ENCODE measurements at places on chromosomes 6 and 20. TPM values are rescaled to one million over a fixed set of nuclear protein-coding genes. Genes with fewer than 3 reads are reported as not detected.

DNA sequence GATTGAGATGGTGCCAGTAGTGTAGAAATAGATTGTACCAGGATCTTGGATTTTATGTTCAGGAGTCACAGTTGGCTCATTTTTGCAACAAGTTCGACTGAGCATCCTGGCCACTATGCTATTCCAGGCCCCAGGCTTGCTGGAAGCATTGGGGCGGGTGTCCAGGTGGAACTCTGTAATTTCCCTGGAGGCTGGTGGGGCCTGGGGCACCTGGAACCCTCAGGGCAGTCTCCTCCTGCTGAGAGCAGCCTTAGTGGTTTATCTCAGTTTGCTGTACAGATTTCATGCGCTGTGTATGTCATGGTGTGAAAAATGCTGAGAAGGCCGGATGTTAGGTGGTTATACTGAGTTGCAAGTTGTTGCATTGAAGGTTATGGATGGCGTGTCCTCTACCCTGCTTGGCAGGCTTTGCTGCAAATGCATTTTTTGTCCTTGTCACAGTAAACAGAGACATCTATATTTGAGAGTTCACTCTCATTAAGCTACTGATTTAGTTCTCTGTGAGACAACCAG lies 135.1 kb upstream of the MYLIP start:
- DNase-seq = no peak
- H3K36me3 ChIP-seq = no peaks in the 10 kb centered on the region
- H3K4me3 ChIP-seq = no peak overlapping the region
- H3K27ac ChIP-seq = no peak overlapping the region

- H3K4me1 ChIP-seq = peaks cover 11% of the 10 kb centered on the region
- H3K36me3 ChIP-seq = no peaks in the 10 kb centered on the region
- H3K27ac ChIP-seq = no peak overlapping the region
- no peaks in the 10 kb centered on the region for H3K27me3 ChIP-seq
These were observed 166.9 kb downstream of the EYA2 start for GRCh38 chr20:47061549-47061948.

- no peak overlapping the region for H3K4me3 ChIP-seq
- H3K36me3 ChIP-seq = no peaks in the 10 kb centered on the region
- no peaks in the 10 kb centered on the region for H3K27me3 ChIP-seq
- H3K27ac ChIP-seq = no peak overlapping the region
- H3K4me1 ChIP-seq = no peaks in the 10 kb centered on the region
These were observed 108.3 kb downstream of the TNFAIP3 start for GRCh38 chr6:137975188-137975940.

GRCh38 chr6:125140808-125141207 lies 12.8 kb upstream of the TPD52L1 start:
- H3K4me1 ChIP-seq = no peaks in the 10 kb centered on the region
- no peaks in the 10 kb centered on the region for H3K27me3 ChIP-seq
- H3K27ac ChIP-seq = no peak overlapping the region
- no peak for DNase-seq
- H3K36me3 ChIP-seq = no peaks in the 10 kb centered on the region

GRCh38 chr6:152087096-152087495 lies 279.6 kb downstream of the ESR1 start:
- DNase-seq = no peak
- no peak overlapping the region for H3K27ac ChIP-seq
- H3K4me3 ChIP-seq = no peak overlapping the region
- no peaks in the 10 kb centered on the region for H3K27me3 ChIP-seq
- H3K36me3 ChIP-seq = no peaks in the 10 kb centered on the region

DNA sequence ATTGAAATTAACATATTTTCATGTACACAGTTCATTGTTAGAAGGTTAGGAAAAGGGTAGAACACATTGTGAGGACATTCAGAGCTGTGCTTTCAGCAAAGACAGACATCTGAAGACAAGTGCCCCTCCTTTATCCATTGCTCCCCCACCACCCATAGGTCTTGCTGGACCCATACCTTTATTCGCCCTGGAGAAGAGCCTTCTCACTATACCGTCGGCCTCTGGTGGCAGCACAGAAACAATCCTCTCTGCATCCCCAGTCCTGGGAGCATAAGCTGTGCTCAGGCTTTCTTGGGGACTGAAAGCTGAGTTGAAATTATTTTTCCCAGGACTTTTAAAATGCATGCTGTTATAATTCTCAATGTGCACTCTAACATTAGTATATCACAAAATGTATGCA lies 372.3 kb downstream of the EPHA7 start:
- H3K4me1 ChIP-seq = no peaks in the 10 kb centered on the region
- no peak overlapping the region for H3K27ac ChIP-seq
- H3K4me3 ChIP-seq = no peak overlapping the region
- no peak for DNase-seq

The CAPN11 gene
- total RNA-seq = 0.20 TPM

The TRDN gene
- total RNA-seq = 9.9 TPM
